Fibroblast of mammary gland (primary cell): ENCODE measurements at places on chromosomes 4 and X.

GRCh38 chr4:155973639-155974475 lies 20.2 kb upstream of the CTSO start:
- DNase-seq = peak; percentile 36

DNA sequence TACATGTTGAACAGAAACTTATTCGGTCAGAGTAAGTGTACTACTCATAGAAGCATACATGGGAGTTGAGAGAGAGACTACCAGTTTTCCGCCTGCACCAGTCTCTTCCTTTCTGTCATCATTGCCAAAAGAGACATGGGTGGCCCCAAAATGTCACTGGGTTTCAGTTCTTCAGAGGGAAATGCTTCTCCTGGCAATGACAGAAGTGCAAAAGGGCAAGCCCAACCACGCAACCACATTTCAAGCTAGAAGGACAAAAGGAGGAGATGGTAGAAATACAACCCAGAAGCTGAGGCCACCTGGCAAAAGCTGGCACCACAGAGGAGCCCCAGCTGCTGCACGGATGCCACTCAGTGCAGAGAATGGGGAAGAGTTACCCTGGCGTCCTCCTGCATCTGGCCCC lies 320.1 kb downstream of the BCOR start:
- no peak for DNase-seq

GRCh38 chr4:155419266-155419665 lies 42.5 kb upstream of the MAP9 start:
- DNase-seq = peak; percentile 45

DNA sequence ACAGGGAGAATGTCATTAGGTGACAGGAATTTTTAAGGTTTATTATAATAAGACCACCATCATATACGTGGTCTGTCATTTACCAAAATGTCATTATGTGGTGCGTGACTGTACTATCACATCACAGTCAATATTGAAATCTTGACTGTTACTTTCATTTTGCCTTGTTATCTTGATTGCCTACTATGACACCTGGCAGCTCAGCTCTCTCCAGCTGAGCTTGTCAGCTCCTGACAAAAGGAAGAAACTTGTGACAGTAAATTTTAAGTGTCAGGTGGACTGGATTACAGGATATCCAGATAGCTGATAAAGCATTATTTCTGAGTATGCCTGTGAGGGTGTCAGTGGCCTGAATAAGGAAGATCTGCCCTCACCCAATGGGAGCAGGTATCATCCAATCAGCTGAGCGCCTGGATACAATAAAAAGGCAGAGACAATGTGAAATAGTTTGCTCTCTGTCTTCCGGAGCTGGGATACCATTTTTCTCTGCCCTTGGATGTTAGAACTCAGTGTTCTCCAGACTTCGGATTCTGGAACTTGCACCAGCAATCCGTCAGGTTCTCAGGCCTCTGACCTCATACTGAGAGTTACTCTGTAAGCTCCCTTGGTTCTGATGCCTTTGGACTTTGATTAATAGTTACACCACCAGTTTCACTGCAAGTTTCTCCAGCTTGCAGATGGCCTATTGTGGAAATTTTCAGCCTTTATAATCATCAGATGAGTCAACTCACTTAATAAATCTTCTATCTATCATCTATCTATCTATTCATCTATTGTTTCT lies 1454.7 kb upstream of the IGFBP7 start:
- DNase-seq = no peak

DNA sequence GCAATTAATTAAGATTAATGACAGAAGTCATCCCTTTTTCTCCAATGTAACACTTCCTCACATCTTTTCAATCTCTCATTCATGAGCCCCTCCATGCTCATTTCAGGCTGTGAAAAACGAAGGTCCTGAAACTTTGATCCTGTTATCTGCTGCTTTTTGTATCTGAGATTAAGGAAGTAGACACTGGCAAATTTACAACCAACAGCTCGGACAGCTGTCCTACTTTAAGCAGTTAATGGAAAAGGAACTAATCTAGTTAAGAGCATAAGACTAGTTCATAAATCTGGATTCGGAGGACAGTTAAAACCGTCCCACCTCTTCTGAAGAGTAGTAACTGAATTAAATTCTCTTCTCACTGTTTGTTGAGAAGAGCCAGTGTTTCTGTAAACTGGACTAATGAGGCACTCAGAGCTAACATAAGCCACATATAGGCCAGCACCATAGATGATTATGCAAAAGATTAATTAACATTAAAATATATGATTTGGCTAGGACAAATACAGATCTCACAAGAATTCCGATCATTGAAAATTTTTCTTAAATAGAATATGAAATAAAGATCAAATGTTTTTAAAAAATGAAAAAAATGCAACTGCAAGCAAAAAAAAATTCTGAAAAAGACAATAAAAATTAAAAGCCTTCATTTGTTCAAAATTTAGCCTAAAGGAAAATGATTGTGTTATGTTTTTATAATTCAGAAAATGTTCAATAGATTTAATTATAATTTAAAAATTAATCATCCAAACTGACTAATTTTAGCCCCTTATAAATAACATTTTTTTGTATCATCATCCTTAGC lies 114.4 kb downstream of the ANTXR2 start:
- DNase-seq = no peak
